ENCODE measurements at places on chromosomes 5 and 9. TPM values are rescaled to one million over a fixed set of nuclear protein-coding genes. Genes with fewer than 3 reads are reported as not detected.

DNA sequence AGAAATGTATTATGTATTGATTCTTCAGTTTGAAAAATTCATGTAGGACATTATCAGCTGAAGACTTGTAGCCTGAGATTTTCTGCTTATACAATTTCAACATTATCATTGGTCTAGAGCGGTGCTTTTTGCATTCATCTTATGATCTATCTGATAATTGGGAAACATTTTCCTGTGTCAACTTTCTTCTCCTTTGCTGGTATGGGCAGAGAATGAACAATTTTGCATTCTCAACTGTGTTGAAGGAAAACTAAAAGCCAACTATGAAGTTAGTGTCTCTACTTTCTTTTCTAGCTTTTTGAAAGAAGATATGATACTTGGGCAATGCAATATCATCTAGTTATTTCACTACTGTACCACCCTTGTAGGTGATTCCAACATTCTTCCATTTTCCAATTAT is 10.3 kb downstream of the ZFR start:
- DNase-seq = no peak

DNA sequence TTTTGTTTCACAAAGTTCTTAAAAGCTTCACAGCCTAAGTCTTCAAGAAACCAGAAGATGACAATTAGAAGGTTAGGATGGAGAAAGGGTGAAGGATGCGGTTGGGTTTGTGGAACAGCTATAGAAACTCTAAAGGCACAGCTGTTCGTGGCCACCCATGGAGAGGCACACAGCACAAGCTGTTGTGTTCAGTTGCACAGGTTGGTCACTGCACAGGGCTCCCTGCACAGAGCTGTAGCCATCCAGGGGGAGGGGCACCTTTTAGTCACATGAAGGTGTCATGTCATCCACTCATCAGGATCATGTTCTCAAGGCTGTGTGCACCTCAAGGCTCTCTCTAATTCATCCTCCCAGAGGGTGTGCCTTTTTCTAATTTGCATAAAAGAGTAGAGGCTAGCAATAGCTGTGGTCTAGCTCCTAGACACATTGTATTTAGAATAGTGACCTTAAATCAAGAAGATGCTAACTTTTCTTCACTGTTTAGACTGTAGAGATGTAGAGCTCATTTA is 5.0 kb upstream of the RASGRF2 start:
- no peak for DNase-seq

GRCh38 chr5:135376961-135377624 is 21.9 kb downstream of the MACROH2A1 start:
- DNase-seq = no peak

DNA sequence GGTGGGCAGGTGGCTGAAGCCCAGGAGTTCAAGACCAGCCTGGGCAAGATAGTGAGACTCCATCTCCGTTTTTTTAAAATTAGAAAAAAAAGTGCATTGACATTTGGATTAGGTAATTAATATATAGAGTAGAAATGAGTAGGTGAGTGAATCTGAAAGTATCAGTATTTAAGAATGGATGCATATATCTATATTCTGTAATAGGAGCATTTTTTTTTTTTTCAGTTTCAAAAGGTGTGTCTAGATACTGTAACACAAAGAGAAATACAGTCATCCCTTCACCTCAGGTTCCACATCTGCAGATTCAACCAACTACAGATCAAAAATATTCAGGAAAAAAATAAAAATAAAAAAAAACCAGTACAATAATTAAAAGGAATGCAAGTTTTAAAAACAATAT is 50.8 kb downstream of the RBM27 start:
- no peak for DNase-seq

- no peak for DNase-seq
Measured at GRCh38 chr5:52504584-52505240, 283.0 kb upstream of the ITGA1 start.

DNA sequence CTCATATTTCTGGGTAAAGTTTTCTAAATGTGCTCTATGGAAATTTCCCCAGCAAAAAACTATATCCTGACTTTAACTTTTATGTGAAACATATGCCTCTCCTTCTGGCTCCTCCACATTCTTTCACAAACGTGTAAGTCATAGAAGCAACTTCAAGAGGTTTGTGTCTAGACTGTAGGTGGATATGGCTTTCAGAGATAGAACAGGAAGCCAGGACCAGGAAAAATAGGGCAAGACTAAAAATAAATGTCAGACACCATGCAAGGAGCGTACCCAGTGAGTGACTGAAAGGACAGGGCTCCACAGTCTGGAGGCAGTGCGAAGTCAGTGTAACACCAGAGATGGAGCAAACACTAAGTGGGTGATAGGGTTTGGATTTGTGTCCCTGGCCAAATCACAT is 240.7 kb downstream of the COX7C start:
- DNase-seq = no peak

DNA sequence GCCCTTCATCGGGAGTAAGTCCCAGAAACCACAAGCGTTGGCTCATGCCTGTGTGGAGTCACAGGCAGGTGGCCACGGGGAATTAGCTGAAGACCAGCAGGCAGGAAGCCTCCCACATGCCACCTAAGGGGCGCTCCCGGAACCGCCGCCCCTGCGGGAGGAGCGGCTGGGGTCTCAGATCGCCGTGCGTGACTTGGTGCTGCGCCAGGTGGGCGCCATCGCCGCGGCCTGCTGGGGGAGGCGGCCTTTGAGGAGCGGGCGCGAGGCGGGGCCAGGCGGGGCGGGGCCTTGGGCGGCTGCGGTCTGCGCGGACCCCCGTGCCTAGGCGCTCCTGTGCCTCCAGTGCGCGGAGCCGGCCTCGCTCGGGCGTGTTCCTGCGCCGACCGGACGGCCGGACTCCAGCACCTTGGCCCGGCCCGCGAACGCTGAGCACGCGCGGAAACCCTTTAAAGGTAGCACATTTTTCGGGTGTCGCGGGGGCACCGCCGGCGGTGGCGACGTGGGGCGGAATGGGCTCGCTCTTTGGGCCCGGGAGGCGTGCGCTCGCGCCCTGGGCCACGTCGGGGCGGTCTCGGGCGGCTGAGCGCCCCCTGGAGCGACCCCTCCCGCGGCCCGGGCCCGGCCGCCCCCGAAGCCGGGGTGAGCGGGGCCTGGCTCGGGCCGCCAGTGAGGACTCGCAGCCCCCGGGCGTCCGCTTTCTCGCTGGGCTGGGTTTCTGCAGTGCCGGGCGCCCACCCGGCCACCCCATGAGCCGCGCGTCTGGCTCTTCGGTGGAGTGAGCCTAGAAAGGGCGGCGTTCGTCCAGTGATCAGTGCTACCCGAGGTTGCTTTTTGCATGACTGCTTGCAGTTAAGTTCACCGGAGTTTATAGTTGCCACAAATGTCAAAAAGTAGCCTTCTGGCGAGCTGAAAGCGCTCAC is 24.5 kb downstream of the LECT2 start:
- no peak for DNase-seq

GRCh38 chr9:137319739-137320551 is 17.9 kb upstream of the NRARP start:
- DNase-seq = no peak

- DNase-seq = no peak
Measured at GRCh38 chr5:169331292-169331852, 30.4 kb upstream of the SLIT3 start.

DNA sequence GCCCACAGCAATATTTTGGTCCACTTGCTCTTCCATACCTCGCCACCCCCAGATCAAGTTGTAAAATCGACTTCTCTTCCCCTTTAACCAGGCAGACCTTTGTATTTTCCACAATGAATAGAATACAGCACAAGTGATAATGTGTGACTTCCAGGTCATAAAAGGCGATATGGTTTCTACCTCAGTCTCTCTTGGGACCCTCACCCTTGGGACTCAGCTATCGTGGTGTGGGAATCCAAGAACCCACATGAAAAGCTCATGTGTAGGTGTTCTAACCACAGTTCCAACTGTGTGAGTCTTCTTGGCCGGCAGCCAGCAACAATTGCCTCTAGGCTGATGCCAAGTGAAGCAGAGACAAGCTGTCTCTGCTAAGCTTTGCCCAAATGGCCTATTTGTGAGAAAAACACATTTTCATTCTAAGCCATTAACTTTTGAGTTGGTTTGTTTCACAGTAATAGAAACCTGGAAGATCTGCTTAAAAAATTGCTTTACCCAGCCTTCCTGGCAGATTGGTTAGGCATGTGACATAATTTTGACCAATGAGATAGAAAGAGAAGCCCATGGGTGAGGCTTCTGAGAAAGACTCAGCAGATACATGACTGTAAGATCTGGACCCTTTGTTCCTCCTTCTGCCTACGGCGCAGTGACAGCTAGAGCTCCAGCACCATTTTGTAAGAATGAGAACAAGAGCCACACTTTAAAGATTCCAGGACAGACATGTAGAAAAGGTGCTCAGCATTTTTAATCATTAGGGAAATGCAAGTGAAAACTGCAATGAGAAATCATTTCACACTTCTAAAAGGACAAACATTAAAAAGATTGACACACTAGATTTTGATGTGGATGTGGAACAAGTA is 18.3 kb upstream of the MLLT3 start:
- DNase-seq = no peak

DNA sequence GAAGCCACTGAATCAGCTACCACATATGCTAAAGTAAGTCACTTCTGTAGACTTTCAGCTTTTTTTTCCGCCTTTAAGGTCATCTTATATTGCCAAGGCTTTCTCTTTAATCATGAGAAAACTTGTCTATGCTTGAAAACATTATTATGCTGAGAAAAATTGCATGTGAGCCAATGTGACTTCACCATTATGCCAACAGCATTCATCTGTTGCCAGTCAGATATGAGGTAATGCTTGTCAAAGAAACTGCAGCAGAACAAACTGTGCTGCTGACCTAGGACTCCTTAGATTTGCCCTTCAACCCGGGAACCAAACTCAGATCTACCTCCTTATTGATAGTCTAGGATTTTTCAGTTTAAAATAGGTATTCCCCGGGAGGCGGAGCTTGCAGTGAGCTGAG is 34.3 kb downstream of the SLC44A1 start:
- no peak for DNase-seq

- no peak for DNase-seq
Measured at GRCh38 chr9:114898741-114899140, 31.6 kb downstream of the TNFSF8 start.

DNA sequence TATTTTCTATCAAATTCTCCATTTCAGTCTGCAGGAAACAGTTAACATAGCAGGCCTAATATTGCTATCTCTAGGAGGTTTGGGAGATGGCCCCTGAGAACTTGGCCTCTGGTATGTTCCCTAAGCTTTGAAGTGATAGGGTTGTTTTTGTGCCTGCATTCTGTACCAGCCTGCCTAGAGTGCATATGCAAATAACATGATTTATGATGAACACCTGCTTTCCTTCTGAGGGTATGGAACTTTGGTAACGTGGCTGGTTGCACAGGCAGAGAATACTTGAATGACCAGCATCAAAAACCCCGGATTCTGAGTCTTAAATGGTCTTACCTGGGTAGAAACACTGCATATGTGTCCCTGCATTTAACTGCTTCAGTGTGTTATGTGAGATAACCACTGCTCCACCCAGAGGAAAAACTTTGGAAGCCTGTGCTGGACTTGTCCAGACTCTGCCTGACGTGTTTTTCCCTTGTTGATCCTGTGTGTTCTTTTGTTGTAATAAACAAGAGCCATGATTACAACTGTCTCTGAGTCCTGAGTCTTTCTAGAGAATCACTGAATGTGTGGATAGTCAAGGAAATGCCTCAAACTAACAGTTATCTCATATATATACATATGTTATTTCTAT is 111.3 kb upstream of the ABCA1 start:
- DNase-seq = no peak

DNA sequence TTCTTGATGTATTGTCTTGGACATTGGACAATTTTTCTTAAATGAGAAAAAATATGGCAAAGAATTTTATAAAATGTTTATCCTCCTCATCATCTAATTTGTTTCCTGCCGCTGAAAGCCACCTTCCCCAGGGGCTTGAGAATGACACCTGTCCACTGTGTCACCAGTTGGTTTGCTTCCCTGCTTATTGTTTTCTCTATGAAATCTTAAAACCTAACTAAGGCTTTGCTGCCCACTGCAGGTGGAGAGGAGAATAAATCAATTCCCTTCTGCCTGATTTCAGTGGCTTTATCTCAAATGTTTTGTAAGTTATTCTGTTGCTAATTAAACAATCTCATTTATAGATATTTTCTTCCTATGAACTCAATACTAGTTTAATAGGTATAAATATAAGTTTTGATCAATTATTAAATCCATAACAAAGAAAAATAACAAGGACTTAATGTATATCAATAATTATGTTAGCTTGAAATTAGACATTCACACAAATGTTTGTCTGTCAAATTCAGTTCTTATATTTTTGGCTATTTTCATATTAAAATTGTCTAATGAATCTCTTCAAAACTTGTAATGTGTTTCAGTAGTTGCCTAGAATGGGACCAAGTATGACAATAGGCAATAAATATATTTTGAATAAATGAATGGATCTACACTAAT is 822.5 kb downstream of the PTPRD start:
- DNase-seq = no peak

- DNase-seq = no peak
Measured at GRCh38 chr5:135038813-135039270, 4.8 kb upstream of the PITX1 start.

GRCh38 chr5:31194892-31195555 is 1.5 kb downstream of the CDH6 start:
- no peak for DNase-seq

DNA sequence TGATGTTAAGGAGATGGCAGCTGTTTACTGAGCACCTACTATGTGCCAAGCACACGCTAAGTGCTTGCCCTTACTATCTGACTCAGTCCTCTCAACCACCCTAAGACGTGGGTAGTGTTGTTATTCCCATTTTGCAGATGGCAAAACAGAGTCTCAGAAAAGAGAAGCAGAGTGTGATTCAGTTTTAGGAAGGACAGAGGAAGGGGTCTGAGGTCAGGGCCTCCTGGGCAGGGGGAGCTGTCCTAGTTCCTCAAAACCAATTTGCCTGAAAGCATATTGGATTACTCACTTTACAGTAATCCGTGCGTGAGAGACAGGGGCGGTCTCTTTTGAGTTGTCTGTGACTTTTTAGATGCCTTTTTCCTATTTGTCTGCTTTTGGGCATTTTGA is 23.2 kb downstream of the DNM1 start:
- DNase-seq = no peak

- DNase-seq = no peak
Measured at GRCh38 chr9:126299706-126300276, 26.8 kb upstream of the MVB12B start.

DNA sequence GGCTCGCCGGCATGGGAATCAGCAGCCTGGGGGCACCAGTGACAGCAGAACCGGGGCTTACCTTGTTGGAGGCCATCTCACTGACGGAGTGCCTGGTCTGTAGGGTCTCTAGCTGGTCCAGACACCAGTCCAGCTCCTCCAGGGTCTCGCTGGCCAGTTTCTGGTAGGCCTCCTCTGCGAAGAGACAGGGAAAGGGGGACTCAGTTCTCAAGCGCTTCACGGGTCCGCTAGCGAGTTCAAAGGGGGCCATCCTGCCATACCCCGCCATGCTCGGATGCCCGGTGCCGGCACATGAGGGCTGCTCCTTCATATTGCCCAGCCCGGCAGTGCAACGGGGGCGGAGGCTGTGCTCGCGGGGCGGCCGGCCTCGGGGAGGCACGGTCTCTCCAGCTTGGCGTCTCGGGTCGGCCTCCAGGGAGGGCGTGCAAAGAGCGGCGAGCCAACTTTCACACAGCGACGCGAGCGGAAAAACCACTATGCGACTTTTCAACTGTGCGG is 456.0 kb downstream of the RAB3C start:
- no peak for DNase-seq

TMEM232 gene
- 2.5 TPM for total RNA-seq

IFNB1 gene
- total RNA-seq = not detected

TUSC1 gene
- 15.7 TPM for total RNA-seq

ZNF79 gene
- 6.1 TPM for total RNA-seq

MEIKIN gene
- total RNA-seq = 1.0 TPM

SYNPO gene
- total RNA-seq = 174 TPM

MRPL22 gene
- total RNA-seq = 38.8 TPM

ABO gene
- 2.3 TPM for total RNA-seq

LECT2 gene
- not detected for total RNA-seq

CCNI2 gene
- not detected for total RNA-seq

FBXL7 gene
- 12.2 TPM for total RNA-seq

CERCAM gene
- total RNA-seq = 46.0 TPM

SREK1 gene
- total RNA-seq = 51.7 TPM
